ENCODE measurements at places on chromosomes 4 and X.

DNA sequence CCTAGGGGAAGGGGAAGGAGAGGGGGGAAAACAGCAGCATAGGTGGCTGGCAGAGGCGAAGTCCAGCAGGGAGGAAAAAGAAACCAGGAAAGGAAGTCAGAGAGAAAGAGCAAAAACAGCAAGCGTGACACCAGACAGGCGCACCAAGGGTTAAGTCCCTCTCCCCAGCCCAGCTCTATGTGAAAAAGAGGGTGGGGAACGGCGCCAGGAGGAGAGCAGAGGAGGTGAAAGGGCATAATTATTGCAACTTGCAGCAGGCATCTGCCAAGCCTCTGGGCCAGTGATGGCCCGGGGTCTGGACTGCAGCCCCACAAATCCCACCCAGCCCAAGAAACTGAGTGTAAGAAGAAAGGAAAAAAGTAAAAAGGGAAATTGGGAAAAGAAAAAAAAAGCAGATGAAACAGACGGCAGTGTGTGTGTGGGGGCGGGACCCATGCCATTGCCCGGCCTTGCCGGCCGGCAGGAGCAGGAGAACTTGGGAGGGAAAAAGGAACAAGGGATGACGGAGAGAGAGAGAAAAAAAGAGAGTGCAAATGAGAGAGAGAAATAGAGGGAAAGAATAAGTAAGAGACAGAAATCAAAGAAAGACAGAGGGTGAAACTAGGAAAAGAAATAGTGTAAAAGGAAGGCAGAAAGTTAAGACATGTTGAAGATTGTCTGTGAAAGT is 14.1 kb upstream of the RHOXF2 start:
- DNase-seq, result no peak

- DNase-seq, result no peak
These were observed 23.0 kb downstream of the GAB3 start for GRCh38 chrX:154727871-154728270.

DNA sequence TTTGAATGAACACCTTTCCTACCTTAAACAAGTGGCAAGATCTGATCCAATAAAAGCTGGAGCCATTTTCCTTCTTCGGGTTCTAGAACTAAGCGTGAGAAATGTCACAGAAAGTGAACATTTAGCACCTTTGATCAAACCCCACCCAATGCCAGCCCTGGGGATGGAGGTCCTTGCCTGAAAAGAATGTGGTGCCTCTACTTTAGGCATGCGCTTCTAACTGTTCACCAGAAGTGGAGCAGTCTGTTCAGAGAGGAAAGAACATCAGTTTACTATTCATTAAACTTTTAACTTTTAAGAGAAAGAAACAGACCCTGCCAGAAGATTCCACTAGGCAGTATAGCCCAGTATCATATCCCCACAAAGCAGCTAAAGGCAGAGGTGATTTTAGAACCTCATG is 75.9 kb downstream of the INTS12 start:
- no peak for DNase-seq

GRCh38 chr4:142452161-142452855 is 393.8 kb downstream of the INPP4B start:
- no peak for DNase-seq

DNA sequence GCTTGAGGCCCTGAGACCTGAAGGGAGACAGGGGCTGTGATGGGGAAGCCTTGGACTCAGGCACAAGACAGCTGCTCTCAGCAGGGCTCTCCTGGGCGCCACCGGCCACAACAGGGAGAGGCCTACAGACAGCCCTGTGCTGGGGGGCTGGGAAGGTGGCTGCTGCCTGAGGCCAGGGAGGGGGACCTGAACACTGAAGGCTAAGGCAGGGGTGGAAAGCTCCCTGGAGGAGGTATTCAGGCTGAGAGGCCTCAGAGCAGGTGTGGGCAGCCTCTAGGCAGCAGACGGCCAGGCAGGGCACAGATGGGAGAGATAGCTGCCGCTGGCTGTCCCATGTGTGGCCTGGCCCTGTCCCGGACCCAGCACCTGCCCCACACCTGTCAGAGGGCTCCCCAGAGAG is 33.0 kb downstream of the TACC3 start:
- DNase-seq, result no peak

DNA sequence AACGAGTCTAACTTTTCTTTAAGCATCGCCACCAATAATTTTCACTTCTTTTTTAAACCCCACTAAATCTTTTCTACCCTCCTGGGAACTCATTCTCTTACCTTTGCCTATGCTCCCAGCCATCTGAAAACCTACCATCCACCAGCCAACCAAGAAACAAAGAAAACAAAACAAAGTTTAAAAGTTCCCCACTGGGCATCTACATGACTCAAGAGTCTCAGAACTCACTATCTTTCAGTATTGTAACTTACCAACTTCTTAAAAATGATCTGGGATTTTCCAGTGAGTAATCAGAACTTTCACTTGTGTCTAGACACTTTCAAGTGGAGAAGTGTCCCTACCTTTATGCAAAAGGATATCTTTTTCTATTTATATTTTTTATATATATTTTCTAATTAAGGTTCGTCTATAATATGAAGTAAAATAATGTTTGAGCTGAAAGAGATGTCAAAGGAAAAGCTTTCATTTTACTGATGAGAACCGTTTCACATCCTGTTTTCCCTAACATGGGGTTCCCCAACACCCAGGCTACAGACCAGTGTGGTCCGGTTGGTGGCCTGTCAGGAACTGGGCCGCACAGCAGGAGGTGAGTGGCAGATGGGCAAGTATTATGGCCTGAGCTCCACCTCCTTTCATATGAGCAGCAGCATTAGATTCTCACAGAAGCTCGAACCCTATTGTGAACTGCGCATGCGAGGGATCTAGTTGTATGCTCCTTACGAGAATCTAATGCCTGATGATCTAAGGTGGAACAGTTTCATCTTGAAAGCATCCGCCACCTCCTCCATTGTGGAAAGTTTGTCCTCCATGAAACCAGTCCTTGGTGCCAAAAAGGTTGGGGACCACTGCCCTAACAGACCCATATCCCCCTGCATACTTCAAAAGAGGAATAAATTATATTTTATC is 9.8 kb upstream of the TIGD2 start:
- no peak for DNase-seq

- DNase-seq, result no peak
These were observed 25.1 kb downstream of the FAT1 start for GRCh38 chr4:186698525-186698924.

DNA sequence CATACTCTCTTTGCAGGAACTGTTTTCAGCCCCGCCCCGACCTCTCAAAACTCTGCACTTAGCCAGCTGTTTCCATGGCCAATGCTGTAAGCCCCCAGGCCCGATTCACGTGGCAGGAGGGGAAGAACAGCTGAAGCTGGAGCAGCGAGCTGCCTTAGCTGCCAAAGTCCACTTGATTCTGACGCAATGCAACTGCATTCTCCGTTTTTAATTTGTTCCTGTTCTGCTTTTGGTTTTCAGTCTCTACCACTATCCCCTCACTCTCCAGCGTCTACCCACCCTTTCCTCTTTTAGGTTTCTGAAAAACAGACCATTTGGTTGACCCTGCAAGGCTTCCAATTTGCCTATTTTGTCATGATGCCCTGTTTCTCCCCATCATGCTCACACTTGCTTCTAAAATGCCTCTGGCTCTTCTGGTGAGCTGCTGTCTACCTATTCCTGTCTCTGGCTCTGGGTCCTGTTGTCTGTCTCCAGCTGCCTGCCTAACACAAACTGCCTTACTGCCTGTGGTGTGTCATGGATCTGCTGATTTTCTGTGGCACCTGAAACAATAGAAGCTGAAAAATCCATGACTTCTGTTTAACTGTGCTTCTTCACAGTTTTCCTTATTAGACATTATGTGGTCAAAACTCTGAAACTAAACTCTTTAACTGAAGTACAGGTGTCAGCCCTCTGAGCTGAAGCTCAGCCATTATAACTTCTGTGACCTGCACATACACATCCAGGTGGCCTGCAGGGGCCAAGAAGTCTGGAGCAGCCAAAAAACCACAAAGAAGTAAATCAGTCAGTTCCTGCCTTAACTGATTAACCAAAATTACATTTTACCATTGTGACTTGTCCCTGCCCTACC is 160.5 kb upstream of the AGTR2 start:
- DNase-seq, result no peak

DNA sequence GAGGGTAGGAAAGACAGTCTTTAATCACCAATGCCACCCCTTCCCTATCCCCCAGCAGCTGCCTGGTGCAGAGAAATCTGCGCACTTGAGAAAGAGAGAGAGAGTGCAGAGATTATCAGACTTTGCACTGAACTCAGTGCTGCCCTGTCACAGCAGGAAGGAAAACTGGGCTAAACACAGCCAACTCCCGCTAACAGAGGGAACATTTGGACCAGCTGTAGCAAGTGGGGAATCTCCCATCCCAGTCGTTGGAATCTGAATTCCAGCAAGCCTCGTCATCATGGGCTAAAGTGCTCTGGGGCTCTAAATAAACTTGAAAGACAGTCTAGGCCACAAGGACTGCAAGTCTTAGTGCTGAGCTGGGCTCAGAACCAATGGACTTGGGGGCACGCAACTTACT is 168.7 kb downstream of the DLG3 start:
- DNase-seq, result no peak

DNA sequence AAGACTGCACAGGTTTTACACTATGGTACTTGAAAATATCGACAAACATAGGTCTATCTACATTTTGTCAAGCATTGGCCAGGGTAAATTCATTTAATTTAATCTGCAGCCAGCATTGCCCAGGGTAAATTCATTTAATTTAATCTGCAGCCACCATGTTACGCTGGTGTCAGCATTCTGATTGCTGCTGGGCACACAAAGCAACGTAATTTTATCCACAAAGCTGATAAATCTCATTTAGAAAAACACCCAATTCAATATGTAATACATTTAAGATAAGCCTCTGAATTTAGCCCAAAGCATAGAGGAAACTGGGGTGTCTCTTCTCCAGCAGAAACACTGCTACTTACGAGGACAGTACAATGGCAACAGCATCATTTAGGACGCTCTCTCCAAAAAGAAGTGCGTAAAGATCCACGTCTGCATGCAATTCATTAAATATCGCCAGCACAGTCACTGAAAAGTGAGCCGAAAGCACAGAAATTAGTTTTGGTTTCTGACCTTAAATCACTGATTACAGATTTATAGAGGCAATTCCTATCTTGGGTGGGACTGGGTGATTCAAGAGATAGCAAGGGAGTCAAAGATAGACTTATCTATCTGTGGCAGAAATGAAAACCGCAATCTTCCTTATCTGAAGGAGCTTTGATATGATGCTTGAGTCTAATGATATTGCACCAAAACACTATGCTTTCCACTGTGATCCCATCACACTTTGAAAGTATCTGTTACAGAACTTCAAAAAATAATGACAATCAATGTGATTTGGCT is 88.8 kb downstream of the CHST7 start:
- DNase-seq, result no peak

DNA sequence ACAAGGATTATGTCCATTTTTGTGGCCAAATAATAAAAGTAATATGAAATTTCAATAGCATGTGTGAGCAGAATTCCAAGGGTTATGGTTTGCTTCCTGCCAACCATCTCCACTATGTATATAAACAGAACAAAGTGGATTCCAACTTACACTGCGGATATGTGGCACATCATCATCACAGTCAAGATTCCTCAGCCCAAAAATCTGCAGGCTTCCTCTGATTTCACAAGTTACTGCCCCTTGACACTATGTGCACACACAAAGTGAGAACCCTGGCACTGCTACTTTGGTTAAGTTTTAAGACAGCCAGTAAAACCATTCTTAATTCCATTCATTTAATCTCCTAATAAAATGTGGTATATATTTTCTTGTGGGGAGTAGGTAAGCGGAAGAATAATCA is 76.4 kb downstream of the LEF1 start:
- no peak for DNase-seq

GRCh38 chrX:18578546-18578945 is 93.4 kb downstream of the RS1 start:
- no peak for DNase-seq

GRCh38 chr4:29541757-29542156 is 1178.4 kb upstream of the PCDH7 start:
- DNase-seq, result no peak

DNA sequence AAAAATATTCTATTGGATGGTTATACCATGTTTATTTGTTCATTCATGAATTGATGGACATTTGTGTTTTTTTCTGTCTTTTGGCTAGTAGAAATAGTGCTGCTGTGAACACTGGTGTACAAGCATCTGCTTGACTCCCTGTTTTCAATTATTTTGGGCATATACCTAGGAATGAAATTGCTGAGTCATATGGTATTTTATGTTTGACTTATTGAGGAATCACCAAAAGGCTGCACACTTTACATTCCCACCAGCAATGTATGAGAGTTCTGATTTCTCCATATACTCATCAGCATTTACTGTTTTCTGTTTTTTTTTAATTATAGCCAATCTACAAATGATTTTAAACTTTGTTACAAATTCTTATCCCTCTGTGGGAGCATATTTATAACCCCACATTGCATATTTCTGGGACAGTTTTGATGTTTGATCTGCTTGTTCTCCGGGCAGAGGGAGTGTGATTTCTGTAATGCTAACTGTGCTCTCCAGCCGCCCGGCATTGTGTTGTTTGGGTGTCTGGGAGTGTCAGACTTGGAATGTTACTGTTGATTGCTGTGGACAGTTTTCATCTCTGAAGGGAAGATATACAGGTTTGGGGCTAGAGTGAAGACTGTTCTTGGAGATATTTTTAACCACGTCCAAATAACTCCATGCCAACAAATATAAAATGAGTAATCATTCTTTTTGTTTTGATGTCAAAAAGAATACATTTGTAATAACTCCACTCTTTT is 60.5 kb upstream of the PGRMC2 start:
- no peak for DNase-seq

DNA sequence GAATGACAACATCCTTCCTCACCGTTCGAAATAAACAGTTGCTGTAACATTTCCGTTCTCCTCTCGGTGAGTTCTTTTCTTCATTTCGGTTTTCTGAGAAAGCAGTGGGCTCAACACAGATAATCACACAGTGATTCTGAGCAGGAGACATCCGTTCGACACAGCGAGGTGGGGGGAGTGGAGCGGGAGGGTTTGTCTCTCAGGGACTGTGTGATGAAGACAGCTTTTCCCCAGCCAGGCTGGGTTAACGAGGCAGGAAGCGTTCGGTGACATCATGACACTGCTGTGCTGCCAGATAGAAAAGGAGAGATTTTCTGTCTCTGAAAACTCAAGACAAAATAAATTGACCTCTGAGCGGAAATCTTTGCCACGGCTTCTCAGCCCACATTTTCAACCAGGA is 119.3 kb downstream of the CRLF2 start:
- DNase-seq, result no peak

GRCh38 chr4:19301527-19301926 is 950.2 kb upstream of the SLIT2 start:
- DNase-seq, result no peak

DNA sequence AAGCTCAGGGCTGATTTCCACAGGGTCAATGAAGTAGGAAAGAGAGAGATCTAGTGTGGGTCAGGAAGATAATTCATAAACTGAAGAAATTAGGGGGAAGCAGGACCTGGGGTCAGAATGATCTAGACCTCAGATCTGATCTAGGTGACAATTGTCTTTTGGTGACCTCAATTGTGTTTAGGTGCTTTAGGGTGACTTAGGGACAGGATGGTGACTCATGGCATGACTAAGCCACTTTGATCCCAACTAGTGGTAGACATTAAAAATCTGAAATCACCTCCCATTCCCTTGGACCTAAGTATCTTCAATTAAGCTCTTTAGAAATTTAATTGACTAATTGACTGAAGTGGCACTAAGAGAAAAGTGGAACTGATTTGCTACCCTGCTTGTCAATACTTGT is 36.7 kb upstream of the GRXCR1 start:
- DNase-seq, result no peak
